ENCODE measurements at places on chromosomes 16 and 17.

GRCh38 chr17:28484296-28484695 is 10.9 kb downstream of the SLC13A2 start:
- no peak for DNase-seq

GRCh38 chr16:10501016-10501607 is 79.3 kb downstream of the EMP2 start:
- DNase-seq = no peak

- DNase-seq = no peak
Observed at GRCh38 chr16:20814784-20815183, 8.5 kb downstream of the REXO5 start.

- DNase-seq = no peak
Observed at GRCh38 chr17:40551091-40551878, 14.0 kb downstream of the CCR7 start.

DNA sequence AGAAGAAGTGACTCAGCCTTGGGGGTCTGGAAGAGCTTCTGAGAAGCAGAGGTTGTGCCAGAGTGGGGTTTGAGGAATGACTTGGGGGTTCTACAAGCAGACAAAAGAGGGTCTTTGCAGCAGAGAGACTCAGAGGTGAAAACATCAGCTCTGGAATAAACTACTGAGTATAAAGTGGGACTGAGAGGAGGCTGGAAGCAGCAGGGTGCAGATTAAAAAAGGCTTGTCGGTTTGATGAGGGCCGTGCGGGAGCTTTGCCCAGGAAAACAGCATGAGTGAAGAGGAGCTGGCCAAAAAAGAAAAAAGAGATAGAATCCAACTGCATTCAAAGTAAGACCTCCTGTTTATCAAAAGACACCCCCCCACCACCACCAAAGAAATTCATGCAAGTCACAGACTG is 13.1 kb upstream of the ACE start:
- DNase-seq = no peak

DNA sequence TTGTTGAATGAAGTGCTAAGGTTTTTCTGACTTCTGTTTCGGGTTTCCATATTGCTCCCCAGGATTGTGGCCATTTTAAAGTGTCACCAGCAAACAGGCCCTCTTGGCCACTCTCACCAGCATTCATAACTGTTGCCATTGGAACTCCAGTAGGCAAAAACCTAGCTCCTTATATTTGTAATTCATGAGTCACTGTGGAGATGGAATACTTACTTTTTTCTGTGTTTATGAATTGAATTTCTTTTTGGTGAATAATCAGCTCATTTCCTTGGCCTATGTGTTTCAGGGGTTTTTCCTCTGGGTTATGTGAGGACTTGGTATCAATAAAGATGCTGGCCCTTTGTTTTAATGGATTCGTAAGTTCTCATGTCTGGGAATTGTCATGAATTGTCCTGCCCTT is 255.1 kb downstream of the SNX29 start:
- no peak for DNase-seq

Measured in NCI-H2107 (cell line).